GM12864 (cell line): ENCODE measurements at places on chromosomes 4 and X.

DNA sequence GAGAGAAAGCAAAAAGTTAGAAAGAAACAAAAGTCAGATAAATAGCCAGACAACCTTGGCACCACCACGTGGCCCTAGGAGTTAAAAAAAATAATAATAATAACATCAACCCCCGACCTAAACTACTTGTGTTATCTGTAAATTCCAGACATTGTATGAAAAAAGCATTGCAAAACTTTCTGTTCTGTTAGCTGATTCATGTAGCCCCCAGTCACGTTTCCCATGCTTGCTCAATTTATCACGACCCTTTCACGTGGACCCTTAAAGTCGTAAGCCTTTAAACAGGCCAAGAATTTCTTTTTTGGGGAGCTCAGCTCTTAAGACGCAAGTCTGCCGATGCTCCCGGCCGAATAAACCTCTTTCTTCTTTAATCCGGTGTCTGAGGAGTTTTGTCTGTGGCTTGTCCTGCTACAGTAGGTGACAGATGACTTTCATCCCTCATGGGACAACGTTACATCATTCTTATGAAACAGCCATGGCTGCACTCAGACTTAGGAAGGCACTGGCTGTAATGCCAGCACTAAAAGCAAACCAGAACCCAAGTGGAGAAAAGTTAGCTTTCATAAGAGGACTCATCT is 520 bp downstream of the ACOX3 start:
- no peak for DNase-seq

GRCh38 chr4:183264614-183265013 is 55.5 kb downstream of the CLDN22 start:
- no peak for DNase-seq

DNA sequence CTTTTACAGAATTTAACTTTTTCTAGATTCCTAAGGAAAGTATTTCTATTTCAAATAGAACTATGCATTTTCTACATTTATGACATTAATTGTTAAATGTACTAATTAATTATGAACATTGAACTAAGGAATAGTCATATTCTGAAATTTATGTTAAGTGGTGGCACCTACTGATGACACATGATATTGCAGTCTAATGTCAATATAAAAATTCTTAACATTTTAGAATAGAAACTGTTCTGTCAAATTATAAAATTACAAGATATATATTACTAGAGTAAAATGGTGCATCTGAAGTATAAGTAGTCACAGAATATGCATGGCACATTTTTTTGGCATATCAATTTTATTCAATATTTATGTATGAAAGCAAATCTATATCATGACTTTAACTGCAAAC is 40.2 kb upstream of the NDNF start:
- no peak for DNase-seq

GRCh38 chr4:20109391-20109790 is 142.3 kb upstream of the SLIT2 start:
- no peak for DNase-seq

DNA sequence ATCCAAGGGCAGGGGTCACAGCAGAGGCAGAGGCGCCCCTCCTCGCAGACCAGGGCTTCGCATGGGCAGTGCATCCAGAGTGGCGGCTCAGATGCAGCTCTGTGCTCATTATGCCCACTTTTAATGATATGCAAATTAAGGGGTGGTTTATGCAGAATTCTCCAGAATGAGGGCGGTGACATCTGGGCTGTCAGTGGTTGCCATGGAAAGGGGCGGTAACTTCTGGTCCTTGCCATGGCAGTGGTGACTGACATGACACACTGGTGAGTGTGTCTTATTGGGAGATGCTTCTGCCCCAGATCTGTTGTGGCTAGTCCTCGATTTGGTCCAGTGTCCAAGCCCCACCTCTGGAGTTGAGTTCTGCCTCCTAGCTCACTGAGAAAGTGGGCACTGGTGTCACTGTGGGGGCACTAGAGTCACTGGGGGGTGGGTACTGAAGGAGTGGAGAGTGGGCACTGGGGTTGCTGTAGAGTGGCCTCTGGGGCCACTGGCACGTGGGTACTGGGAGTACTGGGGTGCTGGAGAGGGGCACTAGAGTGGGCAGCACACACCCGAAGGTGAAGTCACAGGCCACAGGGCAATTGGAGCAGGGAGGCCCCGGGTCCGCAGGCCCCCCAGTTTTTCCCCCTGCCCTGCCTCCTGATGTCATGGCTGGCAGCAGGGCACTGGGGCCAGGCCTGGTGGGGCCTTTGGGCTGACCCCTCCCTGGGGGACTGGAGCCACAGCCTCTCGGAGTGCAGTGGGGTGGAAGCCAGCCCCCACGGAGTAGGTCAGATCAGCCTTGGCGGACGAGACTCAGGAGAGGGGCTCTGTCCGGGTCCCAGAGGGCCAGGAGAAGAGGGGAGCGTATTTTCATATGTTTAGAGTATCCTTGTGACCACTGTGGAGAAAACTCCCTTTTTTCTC is 98.6 kb upstream of the NKX1-1 start:
- DNase-seq = no peak

GRCh38 chr4:1463088-1463926 is 57.1 kb upstream of the NKX1-1 start:
- DNase-seq = no peak

DNA sequence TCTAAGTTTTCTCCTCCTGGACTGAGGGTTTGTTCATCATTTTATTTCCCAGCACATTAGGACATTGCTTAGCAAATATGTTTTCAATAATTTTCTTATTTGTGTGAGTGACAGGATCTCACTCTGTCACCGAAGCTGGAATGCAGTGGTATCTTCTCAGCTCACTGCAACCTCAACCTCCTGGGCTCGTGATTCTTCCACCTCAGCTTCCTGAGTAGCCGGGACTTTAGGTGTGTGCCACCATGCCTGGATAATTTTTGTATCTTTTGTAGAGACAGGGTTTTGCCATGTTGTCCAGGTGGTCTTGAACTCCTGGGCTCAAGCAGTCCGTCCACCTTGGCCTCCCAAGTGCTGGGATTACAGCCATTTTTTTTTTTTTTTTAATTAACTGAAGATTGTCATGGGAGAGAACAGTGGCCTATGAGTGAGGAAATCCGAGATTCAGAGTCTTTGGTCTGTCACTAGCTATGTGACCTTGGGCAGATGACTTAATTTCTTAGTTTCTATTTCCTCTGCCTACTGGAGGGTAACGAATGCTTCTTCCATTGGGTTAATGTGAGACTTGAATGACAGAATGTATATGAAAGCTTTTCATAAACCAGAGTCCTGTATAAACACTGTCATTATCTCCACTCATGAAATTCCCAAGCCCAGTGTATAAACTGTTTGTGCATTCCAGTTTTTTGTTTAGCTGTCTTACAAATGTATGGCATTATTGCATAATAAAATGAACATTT is 23.9 kb downstream of the MOB1B start:
- DNase-seq = no peak

DNA sequence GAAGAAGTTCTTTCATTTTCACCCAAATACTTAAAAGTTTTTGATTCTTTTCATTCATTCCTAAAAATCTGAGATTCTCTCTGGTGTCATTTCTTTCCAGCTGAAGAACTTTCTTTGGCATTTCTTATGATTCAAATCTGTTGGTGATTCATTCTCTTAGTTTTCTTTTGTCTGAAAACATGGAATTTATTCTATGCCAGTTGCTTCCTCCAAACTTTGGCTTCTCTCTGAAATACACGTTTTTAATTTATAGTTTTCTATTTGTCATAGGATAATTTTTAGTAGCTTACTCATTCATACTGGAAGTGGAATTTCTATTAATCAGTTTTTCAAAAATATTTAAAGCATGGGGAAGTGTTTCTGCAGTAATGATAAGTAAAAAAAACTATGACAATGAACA is 1012.0 kb downstream of the RPA4 start:
- DNase-seq = no peak

DNA sequence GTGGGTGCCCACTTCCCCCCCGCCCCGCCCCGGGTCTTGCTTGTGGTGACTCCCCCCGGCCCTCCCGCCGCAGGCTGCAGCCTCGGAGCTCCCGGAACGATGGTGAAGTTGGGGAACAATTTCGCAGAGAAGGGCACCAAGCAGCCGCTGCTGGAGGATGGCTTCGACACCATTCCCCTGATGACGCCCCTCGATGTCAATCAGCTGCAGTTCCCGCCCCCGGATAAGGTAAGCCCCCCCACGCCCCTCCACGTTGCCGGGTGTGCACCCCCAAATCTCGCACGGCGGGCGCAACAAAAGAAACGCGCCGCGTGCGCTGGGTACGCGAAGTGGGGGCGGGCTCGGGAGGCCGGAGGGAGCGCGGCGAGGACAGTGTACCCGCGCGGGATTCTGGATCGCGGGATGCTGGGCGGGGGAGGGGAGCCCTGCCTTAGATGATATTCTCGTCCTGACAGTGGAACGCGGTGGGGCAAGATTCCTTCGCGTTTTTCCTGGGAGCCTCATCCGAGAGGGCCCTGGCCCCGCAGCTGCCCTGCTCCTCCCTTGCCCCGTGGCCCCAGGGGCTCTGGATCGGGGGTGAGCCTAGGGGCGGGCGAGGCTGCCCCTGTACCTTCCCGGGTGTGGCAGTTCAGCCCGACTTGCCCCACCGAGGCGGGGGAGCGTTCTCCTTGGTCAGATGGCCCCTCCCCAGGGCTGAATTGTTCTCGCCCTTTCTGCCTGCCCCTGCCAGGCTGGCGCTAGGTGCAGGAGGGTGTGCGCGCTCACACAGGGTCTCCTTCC is 819 bp downstream of the NSG1 start:
- no peak for DNase-seq

GRCh38 chr4:69563424-69563823 is 67.7 kb upstream of the UGT2B4 start:
- no peak for DNase-seq

DNA sequence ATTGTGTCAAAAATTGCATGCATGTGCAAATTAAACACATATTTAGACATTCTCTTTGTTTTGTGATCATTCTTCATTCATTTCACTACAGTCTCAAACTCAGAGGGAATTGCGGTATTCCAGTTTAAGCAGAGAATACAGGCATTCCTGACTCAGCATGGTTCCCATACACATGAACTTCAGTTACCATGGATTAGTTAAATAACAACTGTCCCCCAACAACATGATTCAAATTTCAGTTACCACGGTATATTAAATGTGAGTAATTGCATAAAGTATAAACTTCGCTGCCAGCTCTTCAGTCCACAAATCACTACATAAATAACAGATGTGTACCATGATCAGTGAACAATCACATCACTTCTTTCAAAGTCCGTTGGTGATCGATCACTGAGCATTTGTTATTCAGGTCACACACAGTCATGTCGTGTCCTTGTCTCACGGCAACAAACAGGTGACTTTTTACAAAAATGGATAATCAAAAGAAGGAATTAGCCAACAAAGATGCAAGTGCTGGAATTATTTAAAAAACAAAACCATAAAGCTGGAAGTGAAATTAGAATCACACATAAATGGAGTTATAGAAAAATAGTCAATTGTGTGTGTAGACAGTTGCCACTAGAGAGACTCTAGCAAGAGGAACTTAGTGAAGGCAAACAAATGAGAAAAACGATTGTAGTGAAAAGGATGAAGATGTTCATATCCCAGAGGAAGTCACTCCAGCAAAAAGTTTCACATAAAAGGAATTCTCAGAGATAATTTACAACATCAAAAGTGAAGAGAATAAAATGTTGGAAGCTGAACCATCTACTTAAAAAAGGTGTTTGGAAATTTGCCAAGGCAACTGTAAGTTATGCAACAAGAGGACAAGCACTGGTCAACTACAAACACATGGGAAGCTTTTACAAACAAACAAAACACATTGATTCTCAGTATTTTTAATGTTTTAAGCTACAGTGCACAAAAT is 138.6 kb upstream of the SMARCAD1 start:
- DNase-seq = no peak

DNA sequence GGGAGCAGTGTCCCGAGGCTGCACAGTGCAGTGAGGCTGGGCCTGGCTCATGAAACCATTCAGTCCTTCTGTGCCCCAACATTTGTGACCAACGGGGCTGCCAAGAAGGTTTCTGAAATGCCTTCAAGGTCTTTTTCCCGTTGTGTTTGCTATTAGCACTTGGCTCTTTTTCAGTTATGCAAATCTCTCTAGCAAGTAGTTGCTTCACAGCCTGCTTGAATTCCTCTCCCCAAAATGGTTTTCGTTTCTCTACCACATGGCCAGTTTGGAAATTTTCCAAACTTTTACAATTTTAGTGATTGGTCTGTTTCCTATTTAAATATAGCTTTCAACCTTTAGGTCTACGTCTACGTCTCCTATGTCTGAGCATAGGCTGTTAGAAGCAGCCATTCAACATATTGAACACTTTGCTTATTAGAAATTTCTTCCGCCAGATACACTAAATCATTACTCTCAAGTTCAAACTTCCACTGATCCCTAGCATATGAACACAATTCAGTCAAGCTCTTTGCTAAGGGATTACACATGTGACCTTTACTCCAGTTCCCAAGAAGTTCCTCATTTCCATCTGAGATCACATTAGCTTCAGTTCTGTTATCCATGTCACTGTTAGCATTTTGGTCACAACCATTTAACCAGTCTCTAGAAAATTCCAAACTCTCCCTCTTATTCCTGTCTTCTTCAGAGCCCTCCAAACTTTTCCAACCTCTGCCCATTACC is 901.8 kb downstream of the GLUD2 start:
- DNase-seq = no peak

DNA sequence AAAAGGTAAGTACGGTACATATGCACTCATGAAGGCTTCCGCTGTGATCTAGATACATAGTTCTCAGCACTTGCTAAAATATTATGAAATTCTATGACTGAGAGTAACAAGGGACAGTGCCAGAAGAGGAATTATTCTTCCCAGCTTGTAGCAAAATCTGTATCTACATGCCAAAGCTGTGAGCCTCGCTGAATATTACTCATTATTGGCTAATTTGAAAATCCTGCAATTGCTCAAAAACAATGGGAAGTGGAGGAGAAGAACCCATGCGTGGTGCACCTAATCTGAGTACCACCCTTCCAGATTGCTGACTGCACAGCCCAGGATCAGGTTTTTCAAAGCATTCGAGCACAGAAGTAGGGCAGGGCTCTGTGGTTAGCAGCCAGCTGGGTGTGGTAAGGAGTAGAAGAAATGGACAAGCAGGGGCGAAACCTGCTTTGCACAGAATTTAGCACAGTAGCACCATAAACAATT is 17.4 kb upstream of the PDCL2 start:
- no peak for DNase-seq

DNA sequence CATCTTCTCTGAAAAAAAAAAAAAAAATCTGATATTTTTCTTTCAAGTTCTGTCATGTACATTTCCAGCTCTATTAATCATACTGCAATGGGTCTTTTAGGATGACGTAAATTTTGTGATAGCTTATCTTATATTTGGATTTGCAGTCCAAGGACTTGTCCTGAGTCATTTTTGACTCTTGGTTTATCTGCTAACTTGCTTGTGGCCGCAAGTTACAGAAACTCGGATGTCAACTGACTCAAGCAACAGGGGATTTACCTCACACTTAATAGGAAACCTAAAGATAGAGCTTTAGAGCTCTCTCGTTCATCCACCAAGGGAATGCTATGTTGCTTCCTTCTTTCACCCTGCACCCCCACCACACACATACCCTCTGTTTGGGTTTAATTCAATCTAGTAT is 1433.8 kb upstream of the TENM3 start:
- no peak for DNase-seq

GRCh38 chr4:26056406-26056805 is 142.4 kb downstream of the SMIM20 start:
- DNase-seq = no peak

GRCh38 chr4:21195682-21196081 is 495.4 kb downstream of the PACRGL start:
- no peak for DNase-seq
